ENCODE measurements at places on chromosomes 3 and 15.
A peak's percentile ranks its signal among the peaks of the same experiment; 100 is the strongest.

GRCh38 chr3:154191520-154191919, 70.3 kb downstream of the ARHGEF26 start:
- DNase-seq = no peak

GRCh38 chr3:128485282-128486204, 7.5 kb downstream of the GATA2 start:
- no peak for DNase-seq

GRCh38 chr3:31533169-31534064, 692 bp downstream of the STT3B start:
- peak; percentile 38 for DNase-seq

- no peak for DNase-seq
These were observed 60.4 kb upstream of the LMOD3 start for GRCh38 chr3:69182588-69183316.

- DNase-seq = no peak
These were observed 20.8 kb downstream of the NBEAL2 start for GRCh38 chr3:47000198-47000815.

- peak; percentile 30 for DNase-seq
These were observed 23.6 kb downstream of the TLNRD1 start for GRCh38 chr15:81024265-81024872.

GRCh38 chr3:23221136-23221535, 18.0 kb downstream of the UBE2E2 start:
- no peak for DNase-seq

GRCh38 chr3:169241991-169242707, 421.4 kb downstream of the MECOM start:
- no peak for DNase-seq

GRCh38 chr3:10011631-10012030, 14.6 kb upstream of the FANCD2 start:
- DNase-seq = no peak

DNA sequence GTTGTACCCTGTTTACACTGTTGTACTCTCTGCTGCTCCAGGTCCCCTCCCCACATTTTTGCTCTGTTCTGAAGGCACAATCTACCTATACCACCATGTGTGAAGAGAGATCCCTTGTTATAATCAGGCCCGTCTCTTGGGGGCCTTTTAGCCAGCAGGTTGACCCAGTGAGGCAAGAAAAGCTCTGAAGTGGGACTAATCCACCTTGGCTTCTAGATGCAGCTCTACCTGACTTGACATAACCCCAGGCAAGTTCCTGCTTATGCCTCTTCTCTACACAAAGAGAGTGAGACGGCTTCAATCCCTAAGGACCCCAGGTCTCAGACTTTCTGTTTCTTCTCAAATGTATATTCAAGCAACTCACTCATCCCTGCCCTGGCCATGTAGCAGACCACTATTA, 56.9 kb upstream of the MANF start:
- DNase-seq = peak; percentile 33

DNA sequence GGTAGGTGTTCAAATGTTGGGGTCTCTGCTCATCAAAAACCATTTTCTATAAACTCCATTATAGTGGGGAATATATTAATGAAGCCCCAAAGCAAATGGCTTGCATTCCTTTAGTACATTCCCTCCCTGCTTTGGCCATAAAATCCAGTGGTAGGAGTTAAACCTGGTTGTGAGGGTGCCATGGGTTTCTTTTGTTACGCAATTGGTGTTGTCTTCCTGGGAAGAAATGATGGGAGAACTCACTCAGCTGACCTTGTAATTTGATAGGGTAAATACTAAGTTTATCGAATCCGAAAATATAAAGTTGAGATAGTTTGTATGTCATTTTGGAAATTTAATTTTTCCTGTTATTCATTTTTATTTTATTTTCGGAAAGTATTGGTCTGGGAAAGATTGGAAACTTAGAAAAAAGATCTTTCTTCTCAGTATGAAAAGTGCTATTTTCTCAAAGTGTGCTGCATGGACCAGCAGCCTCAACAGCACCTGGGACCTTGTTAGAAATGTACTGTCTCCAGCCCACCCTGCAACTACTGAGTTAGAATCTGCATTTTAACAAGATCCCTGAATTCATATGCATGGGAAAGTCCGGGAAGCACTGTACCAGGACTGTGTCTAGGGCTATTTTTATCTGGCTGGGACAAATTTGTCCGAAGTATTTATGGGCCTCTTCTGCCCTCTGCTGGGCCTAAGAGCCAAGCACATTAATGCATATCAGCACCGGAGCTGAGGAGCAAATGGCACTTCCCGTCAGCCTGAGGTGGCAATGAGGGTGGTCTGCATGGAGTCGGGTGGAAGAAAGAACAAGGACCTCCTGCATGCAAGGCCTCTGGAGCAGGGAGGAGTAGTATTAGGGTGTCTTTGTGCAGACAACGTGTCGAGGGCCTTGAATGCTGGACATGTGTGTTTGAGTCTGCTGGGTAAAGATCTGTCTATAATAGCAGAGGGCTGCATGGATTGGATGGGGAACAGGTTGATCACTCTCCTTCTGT, 54.7 kb downstream of the FAM81A start:
- peak; percentile 47 for DNase-seq

- DNase-seq = no peak
These were observed 4.6 kb downstream of the SEMA7A start for GRCh38 chr15:74428970-74429780.

- no peak for DNase-seq
These were observed 44.4 kb downstream of the TIPARP start for GRCh38 chr3:156718622-156719306.

- no peak for DNase-seq
These were observed 19.5 kb upstream of the SPESP1 start for GRCh38 chr15:68910816-68911215.

DNA sequence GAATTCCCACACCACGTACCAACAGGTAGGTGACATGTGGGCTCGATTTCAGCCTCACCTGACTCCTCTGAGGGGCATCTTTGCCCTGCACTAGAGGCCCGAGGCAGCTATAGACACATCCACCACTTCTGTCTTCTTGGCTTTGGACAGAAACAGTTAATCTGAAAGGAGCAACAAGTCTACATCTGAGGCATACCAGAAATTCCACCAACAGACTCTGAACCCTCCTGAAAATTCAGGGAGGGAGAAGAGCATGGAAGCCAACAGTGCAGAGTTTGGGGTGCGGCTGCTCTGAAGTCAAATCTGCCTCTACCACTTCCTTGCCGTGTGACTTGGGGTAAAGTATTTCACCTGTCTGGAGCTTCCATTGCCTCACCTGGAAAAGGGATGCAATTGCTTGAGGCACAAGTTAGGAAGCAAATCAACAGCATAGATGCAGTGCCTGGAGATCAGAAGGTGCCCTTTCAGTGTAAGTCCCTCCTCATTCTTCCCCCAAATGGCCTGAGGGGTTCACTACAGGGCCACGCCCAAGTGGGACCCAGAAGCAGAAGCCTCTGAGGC, 119.8 kb downstream of the SHQ1 start:
- DNase-seq = no peak

DNA sequence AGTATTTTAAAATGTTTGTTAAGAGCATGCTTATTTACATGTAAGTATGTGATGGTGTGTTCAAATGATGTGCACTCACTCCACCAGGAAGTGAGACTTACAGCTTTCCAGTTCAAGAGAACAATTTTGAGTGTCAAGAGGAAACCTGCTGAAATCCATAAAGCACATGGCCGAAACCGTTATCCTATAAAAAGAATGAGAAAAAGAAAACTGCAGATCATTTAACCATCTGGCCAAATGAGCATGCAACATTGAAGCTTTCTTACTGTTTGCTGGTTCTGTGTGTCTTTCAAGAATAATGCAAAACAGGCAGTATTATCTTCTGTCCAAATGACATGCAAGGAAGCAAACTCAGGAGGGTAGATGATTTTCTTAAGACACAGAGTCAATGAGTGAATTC, 26.3 kb downstream of the GABRR3 start:
- DNase-seq = no peak

DNA sequence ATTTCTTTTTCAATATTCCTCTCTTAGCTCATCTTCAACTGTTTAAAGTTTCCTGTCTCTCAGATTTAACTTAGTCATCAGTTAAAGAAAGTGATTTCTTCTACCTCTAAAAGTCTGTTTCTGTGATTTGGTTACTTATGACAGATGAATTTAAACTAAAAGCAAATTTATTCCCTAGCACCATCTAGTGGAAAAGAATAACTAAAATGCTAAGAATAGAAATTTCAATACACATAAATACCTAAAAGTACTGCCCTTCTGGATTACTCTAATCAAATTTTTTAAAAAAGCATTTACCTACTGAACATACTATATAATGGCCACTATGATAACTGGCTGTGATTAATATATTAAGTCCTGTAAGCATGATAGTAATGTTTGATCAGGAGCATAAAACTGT, 14.0 kb upstream of the ZCWPW2 start:
- DNase-seq = no peak

DNA sequence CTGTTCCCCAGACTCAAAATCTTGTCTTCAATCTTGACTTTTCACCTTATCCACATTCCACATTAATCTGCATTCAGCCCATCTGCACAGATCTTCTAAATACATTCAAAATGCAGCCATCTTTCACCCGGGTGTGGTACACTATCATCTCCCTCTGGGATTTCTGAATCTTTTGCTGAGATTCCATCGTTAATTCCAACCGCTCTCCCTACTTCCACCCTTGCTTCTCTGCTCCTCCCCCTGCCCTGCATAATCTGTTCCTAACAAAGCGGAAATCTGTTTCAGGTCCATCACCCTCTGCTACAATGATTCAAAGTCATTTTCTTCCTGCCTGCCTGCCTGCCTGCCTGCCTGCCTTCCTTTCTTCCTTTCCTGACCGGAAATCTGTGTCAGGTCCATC, 7.9 kb upstream of the GOLGA8B start:
- peak; percentile 34 for DNase-seq

GRCh38 chr15:20340931-20341661, 200.5 kb downstream of the GOLGA6L6 start:
- DNase-seq = peak; percentile 44

GRCh38 chr3:145798696-145799537, 362.1 kb downstream of the PLOD2 start:
- DNase-seq = no peak

- DNase-seq = no peak
These were observed 23.9 kb upstream of the TRA2B start for GRCh38 chr3:185961675-185962232.

- DNase-seq = no peak
These were observed 452.8 kb upstream of the THBS1 start for GRCh38 chr15:39127925-39128617.
